ENCODE measurements at places on chromosomes 7 and 10.

DNA sequence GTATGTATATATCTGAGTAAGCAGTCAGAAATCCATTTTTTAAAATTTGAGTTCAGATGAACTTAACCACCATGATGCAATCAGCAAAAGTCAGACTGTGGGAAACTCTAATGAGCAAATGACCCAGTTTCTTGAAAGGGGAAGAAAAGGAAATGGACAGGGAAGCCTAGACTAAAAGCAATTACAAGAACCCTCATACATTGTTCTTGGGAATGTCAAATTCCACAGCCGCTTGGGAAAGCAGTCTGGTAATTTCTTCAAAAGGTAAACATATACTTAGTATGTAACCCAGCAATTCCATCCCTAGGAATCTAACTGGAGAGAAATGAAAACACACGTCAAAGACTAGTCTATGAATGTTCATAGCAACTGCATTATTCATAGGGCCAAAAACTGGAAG is 16.4 kb upstream of the FOXK1 start:
- H3K4me3 ChIP-seq: no peak overlapping the region
- no peak for DNase-seq
- no peak overlapping the region for H3K27ac ChIP-seq
- H3K4me1 ChIP-seq: no peaks in the 10 kb centered on the region

- H3K36me3 ChIP-seq: no peaks in the 10 kb centered on the region
- H3K4me3 ChIP-seq: no peak overlapping the region
- DNase-seq: no peak
Observed at GRCh38 chr7:91137788-91138368, 126.4 kb upstream of the FZD1 start.

DNA sequence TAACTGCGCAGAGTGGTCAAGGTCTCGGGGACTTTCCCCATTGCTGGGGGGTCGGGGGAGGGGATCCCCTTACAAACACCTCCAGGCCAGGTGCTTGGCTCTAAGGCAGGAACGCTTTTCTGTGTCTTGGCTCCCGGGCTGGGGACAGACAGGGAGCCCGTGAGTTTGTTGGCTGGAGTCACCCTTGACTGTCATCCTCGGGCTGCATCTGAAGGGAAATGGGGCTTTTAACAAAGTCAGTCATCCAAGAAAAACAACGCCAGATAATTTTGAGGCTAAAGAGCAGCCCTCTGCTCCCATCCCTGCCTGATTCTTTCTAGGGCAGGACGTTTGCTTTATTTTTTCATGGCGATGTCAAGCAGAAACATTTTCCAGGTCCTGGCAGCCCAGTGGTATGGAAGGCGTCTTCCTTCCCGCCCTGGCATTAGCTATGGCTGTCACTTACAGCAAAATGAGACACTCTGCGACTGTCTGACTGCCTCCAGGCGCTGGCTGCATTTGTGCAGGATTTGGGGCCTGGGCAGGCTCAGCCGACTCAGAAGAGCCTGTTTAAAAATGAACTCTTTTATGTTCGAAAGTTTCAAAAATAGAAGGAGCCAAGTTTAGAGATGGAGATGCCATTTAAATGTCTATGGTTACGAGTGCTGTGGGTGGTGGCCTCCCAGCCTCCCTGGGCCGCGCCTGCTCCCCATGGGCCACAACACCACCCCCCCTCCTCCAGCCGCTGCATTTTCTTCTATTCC is 54.7 kb upstream of the TNS3 start:
- H3K27ac ChIP-seq: no peak overlapping the region
- H3K36me3 ChIP-seq: no peaks in the 10 kb centered on the region
- no peaks in the 10 kb centered on the region for H3K27me3 ChIP-seq
- DNase-seq: no peak

DNA sequence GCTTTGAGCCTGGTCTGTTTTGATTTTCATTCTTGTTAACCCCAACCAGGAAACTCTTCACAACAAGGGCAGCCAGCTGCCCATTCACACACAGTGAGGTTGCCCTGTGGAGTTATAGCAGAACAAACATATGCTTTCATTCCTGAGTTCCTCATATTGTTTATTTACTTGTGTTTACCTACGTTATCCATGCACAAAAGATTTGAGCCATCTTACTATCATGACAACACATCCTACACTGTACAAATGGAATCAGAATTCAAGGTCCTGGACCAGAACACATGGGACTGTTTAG is 21.7 kb upstream of the BMPER start:
- no peak overlapping the region for H3K4me3 ChIP-seq
- H3K27ac ChIP-seq: no peak overlapping the region
- no peak for DNase-seq

- no peak overlapping the region for H3K4me3 ChIP-seq
- no peak overlapping the region for H3K27ac ChIP-seq
- H3K4me1 ChIP-seq: peaks cover 14% of the 10 kb centered on the region
- H3K27me3 ChIP-seq: no peaks in the 10 kb centered on the region
- DNase-seq: peak; percentile 81
- H3K36me3 ChIP-seq: no peaks in the 10 kb centered on the region
Observed at GRCh38 chr10:59839576-59839975, 66.8 kb downstream of the CCDC6 start.

DNA sequence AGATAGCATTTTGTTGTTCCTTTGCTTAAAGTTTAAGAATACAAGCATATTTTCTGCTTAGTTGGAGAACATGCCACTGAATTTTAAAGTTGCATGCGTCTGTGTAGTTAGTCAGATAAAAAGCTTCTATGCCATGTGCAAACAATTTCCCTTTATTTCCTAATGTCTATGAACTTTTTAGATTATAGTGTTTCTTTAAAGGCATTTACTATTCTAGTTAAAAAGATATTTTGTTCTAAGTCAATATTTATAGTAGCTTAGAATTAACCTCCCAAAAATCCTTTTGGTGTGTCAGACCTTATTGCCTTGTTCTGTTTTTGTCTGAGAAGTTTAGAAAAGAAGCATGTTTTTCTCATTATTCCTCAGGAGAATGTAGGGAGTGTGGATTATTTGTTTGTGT is 99.0 kb upstream of the GATA3 start:
- H3K27me3 ChIP-seq: no peaks in the 10 kb centered on the region
- DNase-seq: no peak
- H3K36me3 ChIP-seq: no peaks in the 10 kb centered on the region
- H3K4me3 ChIP-seq: no peak overlapping the region

- no peak overlapping the region for H3K27ac ChIP-seq
- H3K4me1 ChIP-seq: no peaks in the 10 kb centered on the region
- no peak for DNase-seq
- no peaks in the 10 kb centered on the region for H3K36me3 ChIP-seq
Observed at GRCh38 chr7:158001003-158001402, 586.6 kb downstream of the PTPRN2 start.

DNA sequence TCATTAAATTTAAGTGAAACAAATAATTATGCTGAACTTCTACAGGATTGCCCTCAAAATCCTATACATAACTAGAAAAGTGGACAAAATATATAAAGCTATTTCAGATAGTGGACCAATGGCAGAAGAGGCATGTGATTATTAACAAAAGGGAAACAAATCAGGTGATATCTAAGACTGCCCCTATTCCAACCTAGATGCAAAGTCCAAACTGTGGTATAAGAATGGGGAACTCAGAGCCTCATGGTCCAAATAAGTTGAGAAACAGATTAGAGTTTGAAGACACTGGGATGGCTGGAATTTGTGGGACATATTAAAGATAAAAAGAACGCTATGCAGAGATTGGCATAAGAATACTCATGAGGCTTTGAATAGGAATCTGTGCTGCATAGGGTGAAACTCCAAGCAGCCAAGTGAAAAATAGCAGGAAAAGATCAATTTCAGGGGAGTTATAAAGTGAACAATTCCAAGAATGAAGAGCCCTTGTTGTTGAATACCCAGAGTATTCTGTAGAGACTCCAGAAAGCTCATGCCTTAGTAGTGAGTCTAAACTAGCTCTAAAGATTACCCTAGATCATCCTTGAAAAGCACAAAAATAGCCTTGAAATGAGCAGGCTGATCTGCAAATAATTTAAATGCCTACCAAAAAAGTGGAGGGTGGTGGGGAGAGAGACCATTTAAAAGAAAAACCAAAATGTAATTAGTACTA is 152.4 kb downstream of the IMMP2L start:
- H3K4me3 ChIP-seq: no peak overlapping the region
- peaks cover 9% of the 10 kb centered on the region for H3K4me1 ChIP-seq
- H3K27me3 ChIP-seq: no peaks in the 10 kb centered on the region
- no peaks in the 10 kb centered on the region for H3K36me3 ChIP-seq

- H3K27me3 ChIP-seq: no peaks in the 10 kb centered on the region
- H3K4me1 ChIP-seq: no peaks in the 10 kb centered on the region
- no peak overlapping the region for H3K27ac ChIP-seq
- no peak overlapping the region for H3K4me3 ChIP-seq
- no peak for DNase-seq
Observed at GRCh38 chr7:122380992-122381391, 76.4 kb upstream of the FEZF1 start.

DNA sequence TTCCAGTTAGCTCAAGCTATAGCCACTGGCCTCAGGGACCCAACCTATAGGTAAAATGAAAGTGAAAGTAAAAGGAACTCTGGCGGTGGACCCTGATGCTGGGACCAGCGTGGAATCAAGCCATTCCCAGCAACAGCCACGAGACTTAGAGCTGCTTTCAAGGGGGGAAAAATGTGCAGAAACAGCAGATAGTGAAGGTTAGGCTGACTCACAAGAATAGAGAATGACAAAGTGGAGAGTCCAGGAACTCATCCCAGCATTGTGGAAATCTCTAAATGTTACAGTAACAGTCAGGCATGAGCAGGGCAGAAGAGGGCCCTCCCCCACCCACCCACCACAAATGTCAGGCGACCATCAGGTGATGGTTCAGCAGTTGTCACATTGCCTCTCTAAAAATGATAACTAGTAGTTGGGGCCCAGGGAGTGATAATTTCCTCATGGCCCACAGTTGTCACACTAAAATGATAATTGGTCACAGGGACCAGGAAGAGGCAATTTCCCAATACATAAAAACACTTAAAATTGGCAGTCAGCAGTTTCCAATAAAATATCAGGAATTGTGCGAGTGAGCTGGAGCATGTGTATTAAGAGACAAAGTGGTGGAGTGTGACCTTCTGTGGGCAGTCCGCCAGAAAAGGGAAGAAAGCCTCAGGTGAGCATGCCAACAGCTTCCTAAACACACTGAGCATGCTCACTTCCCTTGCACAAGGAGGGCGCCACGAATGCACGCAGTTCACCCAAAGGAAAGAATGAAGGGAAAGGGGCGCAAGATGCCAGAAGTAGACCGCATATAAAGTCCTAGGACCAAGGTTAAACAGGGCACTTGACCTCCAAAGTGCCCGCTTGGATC is 129.8 kb upstream of the PPP1R3A start:
- no peak for DNase-seq
- H3K27ac ChIP-seq: no peak overlapping the region
- H3K27me3 ChIP-seq: no peaks in the 10 kb centered on the region
- H3K4me3 ChIP-seq: no peak overlapping the region
- no peaks in the 10 kb centered on the region for H3K36me3 ChIP-seq
- peaks cover 21% of the 10 kb centered on the region for H3K4me1 ChIP-seq

DNA sequence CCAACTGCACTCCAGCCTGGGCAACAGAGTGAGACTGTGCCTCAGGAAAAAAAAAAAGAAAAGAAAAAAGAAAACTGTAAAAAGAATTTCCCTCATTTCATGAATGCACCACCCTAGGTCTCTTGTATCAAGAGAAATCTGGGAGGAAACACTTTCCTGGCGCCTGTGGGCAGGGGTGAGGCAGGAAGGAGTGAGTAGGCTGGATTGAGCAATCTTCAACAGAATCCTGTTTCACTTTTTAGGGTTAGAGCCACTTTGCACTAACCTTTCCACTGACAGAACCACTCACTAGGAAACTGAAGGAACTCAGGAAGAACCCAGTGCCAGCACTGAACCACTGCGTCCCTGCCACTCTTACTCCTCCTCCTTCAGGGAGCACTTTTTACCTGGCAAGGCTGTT is 282.1 kb downstream of the CCDC3 start:
- no peak for DNase-seq
- peaks cover 7% of the 10 kb centered on the region for H3K4me1 ChIP-seq
- no peak overlapping the region for H3K27ac ChIP-seq
- no peak overlapping the region for H3K4me3 ChIP-seq
- no peaks in the 10 kb centered on the region for H3K36me3 ChIP-seq

DNA sequence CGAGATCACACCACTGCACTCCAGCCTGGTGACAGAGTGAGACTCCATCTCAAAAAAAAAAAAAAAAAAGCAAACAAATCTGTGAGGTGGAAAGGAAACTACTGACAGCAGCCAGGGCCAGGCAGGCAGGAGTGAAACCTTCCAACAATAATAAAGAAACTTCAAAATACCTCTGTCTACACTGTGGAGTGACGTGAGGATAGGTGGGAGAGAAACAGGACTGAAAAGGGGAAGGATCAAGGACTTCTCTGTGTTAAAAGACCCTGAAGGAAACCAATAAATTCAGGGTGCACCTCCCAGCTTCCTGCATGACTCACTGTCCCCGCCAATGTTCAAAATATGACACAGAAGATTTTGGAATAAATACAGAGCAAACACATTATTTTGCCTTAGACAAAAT is 82.9 kb downstream of the KIAA1549 start:
- no peaks in the 10 kb centered on the region for H3K36me3 ChIP-seq
- H3K4me1 ChIP-seq: peaks cover 12% of the 10 kb centered on the region
- H3K27ac ChIP-seq: no peak overlapping the region
- H3K4me3 ChIP-seq: no peak overlapping the region
- peak; percentile 79 for DNase-seq
- no peaks in the 10 kb centered on the region for H3K27me3 ChIP-seq

DNA sequence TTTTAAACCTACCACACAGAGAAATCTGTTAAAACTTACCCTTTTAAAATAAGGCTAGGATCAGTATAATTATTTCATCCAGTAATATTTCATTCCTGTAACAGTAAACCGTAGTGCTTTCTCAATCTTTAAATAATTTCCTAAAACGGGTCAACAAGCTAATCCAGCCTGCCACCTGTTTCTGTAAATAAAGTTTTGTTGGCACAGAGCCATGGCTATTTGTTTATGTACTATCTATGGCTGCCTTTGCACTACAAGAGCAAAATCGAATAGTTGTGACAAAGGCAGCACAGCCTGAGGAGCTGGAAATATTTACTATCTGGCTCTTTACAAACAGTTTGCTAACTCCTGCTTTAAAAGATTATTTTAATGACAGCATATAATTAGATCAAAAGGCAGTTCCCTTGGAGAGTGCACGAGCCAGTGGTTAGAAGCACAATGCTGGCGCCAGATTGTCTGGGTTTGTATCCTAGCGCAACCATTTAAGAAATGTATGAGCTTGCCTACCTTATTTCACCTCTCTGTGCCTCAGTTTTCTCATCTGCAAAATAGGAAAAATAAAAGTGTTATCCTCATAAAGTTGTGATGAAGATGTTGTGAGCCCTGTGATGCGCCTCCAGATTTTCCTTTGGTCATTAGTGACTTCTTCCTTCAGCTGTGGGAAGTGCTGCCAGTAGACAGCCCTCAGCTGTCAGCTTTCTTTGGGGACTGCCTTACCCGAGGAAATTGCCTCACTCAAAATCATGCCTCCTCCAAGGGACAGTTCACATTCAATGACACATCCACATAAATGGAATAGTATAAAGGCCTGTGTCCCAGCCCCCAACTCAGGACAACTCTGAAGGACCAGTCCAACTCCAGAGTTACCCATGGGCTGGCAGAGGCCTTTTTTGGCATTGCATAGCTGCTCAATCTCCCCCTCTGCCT is 11.8 kb upstream of the MIOS start:
- H3K27me3 ChIP-seq: no peaks in the 10 kb centered on the region
- no peaks in the 10 kb centered on the region for H3K36me3 ChIP-seq
- no peaks in the 10 kb centered on the region for H3K4me1 ChIP-seq
- no peak overlapping the region for H3K4me3 ChIP-seq
